Stimulated activated CD8-positive, alpha-beta memory T cell treated with anti-CD3 and anti-CD28 coated beads, Interleukin-15, amount 100 ng/mL, for 4 hours (primary cell): ENCODE measurements at places on chromosomes 12 and 14.

DNA sequence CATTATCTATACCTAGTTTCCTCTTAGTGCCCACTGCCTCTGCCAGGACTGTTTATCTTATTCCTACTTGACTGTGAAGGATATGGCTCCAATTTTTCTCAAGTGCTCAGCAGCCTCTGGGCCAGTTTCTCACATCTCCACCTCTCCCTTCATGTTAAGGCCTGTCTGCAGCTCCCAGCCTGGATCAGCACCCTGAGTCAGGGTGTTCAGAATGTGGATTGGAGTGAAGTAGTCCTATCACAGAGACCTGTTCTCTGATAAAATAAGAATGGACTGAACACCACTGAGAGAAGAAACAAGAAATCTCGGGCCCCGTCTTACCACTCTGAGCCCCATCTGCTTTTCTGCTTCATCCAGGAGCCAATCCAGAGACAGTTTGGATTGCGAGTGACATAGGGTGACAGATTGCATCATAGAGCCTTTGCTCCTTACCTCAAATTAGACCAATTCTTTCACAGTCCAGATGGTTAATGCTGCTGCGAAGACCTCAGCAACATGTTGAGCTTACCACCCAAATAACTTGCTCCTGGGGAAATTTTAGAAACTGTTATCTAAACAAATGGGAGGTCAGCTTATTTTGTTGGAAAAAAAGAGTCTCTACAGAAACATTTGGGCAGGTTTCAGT is 473.1 kb downstream of the PDZRN4 start:
- DNase-seq, result no peak

GRCh38 chr12:124501112-124501561 is 66.3 kb downstream of the NCOR2 start:
- DNase-seq, result no peak

DNA sequence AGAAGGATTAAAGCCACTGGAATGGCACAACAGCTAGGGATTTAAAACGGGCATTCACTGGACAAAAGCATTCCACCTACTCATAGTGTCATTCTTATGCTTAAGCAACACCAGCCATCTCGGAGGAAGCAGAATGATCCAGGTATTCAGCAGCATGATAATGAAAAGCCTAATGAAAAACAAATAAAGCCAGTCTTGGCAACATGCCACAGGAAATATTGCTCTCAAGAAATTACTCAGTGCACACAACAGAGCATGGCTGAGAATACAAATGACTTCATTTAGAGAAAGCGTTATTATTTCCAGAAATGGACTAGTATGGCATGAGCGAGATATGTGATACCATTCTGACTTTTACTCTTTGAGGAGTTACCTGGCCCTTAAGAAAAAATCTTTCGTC is 442.2 kb downstream of the APAF1 start:
- no peak for DNase-seq

- DNase-seq, result no peak
These were observed 482.0 kb downstream of the TMTC2 start for GRCh38 chr12:83168751-83169150.

GRCh38 chr12:546265-546919 is 86.7 kb downstream of the B4GALNT3 start:
- no peak for DNase-seq
